Fibroblast of upper back skin (primary cell): ENCODE measurements at places on chromosomes 4 and X.

DNA sequence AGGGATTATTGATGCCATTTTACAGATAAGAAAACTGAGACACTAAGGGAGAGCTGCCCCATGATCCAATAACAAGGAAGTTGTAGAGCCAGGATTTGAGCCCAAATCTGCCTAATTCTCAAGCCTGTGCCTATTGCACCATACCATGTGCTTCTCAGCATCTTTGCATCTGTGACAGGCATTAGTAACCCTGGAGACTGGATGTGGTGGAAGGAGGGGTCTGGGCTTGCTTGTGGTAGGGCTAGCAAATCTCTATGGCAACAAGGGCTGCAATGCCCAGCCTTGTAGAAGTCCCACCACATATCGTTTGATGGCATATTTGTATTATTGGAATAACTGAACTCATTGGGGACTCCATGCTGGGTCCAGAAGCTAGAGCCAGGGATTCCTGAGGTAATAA, 58.1 kb downstream of the RTL5 start:
- no peak for DNase-seq

DNA sequence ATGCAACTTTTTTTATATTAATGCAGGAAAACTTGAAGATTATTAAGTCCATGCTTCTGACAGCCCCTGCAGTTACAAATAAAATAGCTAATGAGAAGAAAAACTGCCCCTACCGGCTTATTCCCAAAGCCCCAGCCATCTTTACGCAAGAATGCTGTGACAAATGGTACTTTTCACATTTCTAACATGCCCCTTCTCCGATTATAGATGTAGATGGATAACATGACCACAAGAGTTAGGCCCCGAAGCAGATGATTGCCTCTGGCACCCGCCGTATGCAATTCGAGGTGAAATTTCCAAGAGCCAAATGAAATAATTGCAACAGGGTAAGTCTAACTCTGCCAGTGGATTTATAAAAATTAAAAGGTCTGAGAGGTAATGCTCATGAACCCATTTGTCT, 319.4 kb upstream of the TAPT1 start:
- DNase-seq, result no peak

DNA sequence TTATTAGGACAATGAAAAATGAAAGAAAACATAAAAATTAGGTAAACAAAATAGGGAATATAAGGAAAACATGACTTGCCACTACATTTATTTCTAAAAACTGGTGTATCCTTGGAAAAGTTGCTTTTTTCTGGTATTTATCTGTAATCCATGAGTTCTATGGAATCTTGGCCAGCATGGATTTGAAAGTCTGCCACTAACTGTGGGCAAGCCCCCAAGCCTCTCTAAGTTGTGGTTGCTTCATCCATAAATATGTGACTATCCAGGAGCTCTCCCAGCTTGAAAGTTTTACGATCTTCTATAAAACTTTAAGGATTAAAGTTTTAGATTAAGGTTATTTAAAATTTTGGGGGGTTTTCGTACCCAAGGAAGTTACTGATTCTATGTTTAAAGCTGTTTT, 21.8 kb downstream of the RPS6KA3 start:
- DNase-seq, result peak; percentile 65

- no peak for DNase-seq
Observed at GRCh38 chr4:81611221-81611620, 139.5 kb upstream of the RASGEF1B start.

DNA sequence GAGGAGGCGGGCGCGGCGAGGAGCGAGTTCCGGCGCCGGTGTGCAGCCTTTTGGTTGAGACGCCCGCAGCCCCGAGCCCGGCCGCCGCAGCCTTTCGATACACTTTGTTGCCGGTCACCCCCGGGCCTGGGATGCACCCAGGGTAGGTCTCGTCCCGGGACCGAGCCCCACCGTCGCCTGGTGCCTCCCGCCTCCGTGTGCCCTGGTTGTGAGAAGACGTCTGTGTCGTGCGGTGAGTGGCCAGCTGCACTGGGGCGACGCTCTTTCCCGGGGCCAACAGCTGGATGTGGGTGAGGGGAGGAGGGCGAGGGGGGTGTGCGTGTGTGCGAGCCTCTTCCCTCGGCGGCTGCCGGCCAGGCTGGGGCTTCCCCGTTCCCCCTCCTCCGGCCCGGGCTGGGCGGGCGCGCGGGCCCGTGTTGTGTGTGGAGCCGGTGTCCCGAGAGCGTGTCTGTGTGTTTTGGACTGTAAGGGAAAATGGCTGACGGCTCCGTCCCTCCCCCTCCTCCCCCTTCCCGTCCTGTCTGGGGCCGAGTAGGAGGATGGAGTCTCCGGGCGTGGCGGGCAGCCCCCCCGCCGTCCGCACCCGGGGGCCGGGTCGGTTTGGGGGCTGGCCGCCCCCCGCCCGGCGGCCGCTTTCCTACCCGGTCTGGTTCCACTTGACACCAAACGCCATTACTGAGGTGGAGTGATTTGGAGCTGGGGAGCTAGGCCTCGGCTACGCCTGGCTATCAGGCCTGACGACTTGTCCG, 807 bp downstream of the USP9X start:
- peak; percentile 35 for DNase-seq

DNA sequence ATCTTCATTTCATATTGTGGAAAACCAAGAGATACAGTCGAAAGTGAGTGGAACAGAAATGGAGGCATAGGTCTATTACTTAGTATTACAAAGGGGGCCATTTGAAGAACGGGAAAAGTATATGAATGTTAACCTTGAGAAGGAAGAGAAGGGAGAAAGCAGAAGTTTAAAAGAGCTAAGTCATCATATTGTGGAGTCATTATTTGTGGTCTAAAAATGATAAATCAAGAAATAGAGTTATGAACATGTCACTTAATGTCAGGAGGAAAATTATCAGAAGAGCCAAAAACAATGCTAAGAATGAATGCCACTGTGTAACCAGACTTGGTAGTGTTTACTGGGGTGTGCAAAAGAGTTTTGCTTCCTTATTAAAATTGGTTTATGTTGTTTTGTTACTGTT, 589.5 kb upstream of the LCORL start:
- no peak for DNase-seq
